Stimulated activated CD8-positive, alpha-beta memory T cell treated with anti-CD3 and anti-CD28 coated beads, Interleukin-12 subunit alpha, Interleukin-12 subunit beta, amount 100 ng/mL, for 1 hour (primary cell): ENCODE measurements at places on chromosomes 5 and 9.

DNA sequence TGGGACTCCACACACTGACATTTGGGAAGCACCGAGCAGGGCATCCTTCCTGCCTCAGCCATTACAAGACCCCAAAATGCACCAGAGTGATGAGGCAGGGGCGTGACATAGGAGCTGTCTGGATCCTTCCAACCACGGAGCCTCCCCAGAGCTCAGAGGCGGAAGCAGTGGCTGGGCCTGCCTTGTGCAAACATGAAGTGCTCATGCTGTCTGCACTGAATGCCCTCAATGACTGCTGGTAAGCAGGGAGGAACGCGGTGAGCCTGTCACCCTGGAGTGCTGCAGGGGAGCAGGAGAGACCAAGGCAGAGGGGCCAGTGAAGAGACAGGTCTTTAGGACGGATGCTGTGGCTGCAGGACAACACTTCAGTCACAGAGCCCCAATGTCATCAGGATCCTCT lies 60.2 kb upstream of the HRH2 start:
- DNase-seq, result no peak

GRCh38 chr9:91751922-91752321 lies 198.1 kb downstream of the ROR2 start:
- DNase-seq, result no peak

- DNase-seq, result no peak
These were observed 45.7 kb upstream of the IPPK start for GRCh38 chr9:92715488-92716231.

DNA sequence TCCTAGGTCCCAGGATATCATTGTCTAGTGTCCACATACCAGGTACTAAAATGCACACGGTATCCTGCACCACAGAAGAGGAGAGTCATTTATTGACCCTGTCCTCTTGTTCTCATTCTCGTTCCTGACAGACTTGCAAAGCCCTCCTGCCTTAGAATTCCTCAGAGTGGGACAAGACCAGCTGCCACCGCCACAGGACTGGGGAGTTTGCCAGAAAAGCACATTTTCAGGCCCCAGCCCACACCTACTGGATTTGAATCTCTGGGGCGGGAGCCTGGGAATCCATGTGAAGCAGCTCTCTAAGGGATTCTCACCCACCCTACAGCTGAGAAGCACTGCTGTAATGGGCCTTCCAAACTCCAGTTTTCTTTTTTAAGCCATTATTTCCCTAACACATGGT lies 68.0 kb upstream of the FANCC start:
- no peak for DNase-seq
